Fibroblast of skin of abdomen (primary cell): ENCODE measurements at places on chromosomes 3 and 15.

- peak; percentile 52 for DNase-seq
Observed at GRCh38 chr15:39599871-39600270, 19.0 kb downstream of the THBS1 start.

GRCh38 chr3:16012086-16012485 lies 162.4 kb upstream of the GALNT15 start:
- peak; percentile 84 for DNase-seq

- no peak for DNase-seq
Observed at GRCh38 chr3:122694966-122695365, 14.3 kb downstream of the PARP14 start.

- DNase-seq, result no peak
Observed at GRCh38 chr15:91882858-91883586, 29.5 kb downstream of the SLCO3A1 start.

GRCh38 chr3:11969986-11970385 lies 34.2 kb upstream of the SYN2 start:
- no peak for DNase-seq

GRCh38 chr15:67372543-67372942 lies 118.0 kb downstream of the IQCH start:
- DNase-seq, result no peak

GRCh38 chr3:28860307-28860706 lies 420.6 kb upstream of the RBMS3 start:
- DNase-seq, result no peak

GRCh38 chr3:38027466-38028465 lies 1.7 kb downstream of the PLCD1 start:
- no peak for DNase-seq

DNA sequence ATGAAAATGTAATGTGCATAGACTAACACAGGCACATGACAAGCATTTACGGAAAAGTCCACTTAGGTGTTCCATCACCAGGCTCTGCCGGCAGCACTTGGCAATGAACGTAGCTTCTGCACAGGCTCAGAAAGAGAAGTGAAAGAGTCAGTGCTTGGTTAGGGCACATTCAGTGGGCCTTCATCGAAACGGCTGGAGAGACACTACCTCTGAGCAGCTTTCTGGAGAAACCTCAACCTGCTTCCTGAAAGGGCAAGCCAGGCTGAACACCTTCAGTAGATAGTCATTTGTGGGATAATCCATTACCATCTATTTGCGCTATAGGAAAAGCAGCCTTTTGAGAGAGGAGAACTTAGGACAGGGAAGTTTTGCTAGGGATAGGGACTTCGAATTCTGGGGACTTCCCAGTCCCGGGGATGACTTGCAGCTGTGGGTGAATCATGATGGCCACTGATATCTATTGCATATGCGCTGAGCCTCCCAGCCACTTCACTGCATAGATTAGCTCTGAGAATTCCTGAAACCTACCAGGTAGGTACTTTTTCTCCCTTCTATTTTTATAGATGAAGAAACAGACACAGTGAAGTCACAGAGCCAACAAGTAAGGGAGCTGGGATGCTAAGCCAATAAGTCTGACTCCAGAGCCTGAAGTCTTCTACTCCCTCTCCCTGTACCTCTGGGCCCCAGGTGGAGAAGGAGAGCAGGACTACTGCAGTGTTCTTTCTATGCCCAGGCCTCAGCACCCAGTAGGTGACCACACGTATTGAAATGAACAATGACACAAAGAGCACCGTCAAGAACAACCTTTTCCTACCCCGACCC lies 4.2 kb upstream of the SH2D7 start:
- DNase-seq, result no peak

GRCh38 chr15:100768501-100768931 lies 111.1 kb upstream of the ALDH1A3 start:
- DNase-seq, result no peak

DNA sequence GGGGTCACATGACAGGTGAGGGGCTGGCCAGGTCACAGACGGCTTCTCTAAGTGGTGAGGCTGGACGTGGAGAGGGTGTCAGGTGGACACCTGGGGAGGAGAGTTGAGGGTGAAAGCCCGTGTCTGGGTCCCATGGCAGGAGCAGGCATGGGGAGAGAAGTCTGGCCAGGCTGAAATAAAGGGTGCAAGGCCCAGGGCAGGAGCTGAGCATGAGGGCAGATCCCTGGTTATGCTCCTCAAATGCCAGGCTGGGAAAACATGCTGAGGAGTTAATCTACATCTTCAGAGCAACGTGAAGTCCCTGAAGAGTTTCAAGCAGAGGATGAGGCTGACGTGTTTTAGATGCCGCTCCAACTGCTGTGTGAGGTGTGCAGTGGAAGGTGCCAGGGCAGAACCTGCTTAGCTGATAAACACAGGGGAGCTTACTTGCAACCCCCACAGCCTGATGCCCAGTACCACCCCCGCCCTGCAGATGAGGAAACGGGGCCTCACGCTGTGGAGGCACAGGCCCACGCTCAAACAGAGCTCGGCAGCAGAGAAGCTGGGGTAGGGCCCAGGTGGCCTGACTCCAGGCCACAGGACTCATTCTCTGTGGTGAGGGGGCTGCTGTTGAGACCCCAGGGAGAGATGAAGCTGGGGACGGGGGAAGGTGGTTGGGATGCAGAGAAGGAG lies 40.5 kb downstream of the HCN4 start:
- DNase-seq, result no peak

GRCh38 chr3:27596921-27597320 lies 112.7 kb upstream of the SLC4A7 start:
- DNase-seq, result no peak

GRCh38 chr3:186828340-186828739 lies 14.2 kb upstream of the ADIPOQ start:
- no peak for DNase-seq

DNA sequence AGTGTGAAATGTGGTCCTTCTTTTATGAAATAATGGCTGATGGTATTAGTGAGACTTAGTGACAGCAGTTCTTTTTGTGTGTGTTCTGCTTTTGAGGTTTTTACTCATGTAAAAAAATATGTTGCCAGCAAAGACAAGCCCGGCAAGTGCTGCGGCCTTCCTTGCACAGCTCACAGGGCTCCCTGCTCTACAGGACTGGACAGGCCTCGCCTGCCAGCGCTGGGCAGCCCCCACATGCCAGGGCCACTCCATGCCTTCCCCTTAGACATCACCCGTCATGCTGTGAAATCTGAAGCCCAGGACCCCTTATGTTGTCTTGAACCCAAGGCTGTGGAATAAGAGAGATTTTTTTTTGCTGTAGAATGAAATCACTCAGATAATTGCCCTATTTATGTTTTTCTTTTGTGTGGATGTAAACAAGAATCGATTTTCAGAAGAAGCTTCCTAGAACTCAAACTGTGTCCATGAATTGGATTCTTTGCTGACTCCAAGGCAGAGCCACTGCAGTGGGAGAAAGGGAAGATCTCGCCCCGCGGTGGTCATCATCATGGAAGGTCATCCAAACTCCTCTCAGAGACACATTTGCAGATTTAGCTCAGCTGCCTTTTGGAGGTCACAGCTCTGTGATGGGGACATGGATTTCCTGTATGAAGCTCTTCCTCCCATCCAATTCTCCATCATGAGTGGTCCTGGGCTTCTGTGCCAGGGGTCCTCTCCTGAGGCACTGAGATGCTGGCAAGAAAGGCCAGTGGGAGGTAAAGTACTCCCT lies 150.8 kb downstream of the ATP10A start:
- no peak for DNase-seq

DNA sequence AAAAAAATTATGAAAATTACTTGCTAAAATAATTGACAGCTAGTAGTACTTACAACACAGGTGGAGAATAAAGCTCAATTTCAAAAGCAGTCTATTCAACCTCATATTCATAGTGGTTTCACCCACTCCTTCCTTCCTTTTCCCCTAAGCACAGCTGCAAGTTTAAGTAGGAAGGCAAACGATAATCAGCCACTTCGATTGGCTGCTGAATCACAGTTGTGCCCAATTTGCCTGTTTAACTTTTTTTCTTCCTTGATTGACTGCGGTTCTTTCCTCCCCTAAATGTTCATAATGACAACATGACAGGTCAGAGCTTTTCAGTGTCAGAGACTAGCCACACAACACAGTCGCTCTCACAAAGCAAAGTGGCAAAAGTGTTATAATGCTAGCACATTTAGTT lies 468.0 kb upstream of the GBE1 start:
- DNase-seq, result no peak

- DNase-seq, result no peak
Observed at GRCh38 chr3:133394561-133395311, 5.1 kb upstream of the BFSP2 start.

GRCh38 chr15:87949151-87949574 lies 307.4 kb downstream of the NTRK3 start:
- DNase-seq, result peak; percentile 29

DNA sequence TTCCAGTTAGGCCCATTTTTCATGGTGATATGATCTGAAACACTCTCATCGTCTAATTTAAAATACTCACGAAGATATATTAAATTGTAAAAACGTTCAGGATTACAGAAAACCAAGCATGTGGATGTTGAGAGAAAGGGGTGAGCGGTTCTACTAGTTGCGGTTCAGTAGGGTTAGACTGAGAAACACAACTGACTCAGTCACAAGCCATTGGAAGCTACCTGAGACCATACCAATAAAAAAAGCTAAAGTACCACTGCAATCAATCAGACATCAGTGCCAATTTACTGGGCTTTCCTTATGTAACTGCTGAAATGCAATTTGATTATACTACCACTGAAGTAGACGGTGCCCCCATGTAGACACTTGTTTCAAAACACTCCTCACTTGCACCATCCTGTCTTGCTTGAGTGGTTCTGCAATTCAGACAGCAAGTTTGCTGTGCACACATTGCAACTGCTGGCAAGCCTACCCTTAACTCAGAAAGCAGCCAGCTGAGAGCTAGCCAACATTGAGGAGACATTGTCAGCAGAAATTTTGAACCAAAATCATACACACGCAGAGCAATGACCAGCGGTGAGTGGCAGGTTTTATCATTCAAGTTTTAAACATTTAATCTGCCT lies 368.7 kb upstream of the ARHGEF26 start:
- DNase-seq, result no peak

DNA sequence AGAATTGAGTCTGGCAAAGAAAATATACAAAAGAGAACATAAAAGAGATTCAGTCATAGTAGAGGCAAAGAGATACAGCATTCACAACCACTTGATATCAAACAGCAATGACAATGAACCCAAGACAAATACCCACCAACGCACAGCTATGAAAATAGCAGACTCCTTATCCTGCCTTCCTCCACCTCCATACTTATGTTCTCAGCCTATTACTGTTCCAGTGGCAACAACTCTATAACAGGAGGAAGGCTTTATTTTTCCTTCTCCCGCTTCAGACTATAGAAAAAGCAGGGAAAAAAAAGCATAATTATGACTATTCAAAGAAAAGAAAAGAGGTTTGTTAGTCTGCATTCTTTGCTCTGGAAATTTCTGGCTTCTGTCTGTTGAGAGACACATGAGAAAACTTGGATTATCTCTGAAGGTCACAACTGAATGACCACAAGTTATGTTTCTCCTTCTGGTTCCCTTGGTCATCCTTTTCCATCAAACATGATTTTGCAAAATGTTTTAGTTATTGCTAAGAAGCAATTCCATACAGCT lies 81.2 kb upstream of the PLXND1 start:
- no peak for DNase-seq

GRCh38 chr3:21665444-21666100 lies 85.4 kb downstream of the ZNF385D start:
- no peak for DNase-seq

GRCh38 chr3:66227915-66228314 lies 7.1 kb downstream of the SLC25A26 start:
- no peak for DNase-seq

DNA sequence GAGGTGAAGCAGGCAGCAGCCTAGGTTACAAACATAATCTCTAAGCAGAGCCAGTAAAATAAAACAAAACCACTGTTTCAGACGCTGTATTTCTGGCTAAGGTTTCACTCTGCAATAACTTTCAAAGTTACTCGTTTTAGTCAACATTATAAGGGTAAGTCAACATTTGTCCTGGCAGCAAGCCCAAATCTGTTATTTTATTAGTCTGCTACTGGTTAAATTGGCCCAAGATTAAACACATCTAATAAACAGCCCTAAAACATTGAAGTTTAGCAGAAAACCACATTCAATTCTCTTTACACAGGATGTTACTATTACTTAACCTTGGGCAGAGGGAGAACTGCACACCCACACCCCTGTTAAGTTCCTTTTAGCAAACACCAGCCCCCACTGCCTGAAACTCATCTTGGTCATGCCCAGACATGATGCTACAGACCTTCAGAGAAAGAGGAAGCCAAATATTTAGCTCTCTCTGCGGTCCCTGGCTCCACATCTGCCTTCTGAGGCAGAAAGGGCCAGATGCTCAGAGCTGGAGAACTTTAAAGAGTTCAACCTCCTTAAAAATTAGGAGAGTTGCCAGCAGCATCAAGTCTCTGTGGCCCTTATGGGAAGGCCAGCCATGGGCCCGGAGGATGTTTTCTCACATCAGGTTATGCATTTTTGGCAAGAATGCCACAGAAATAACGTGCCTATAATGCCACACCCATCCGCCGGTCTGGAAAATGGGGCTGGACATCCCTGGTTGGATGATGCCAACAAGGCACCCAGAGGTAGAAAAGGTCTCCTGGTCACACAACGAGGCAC lies 17.9 kb downstream of the ARHGEF3 start:
- DNase-seq, result peak; percentile 75

DNA sequence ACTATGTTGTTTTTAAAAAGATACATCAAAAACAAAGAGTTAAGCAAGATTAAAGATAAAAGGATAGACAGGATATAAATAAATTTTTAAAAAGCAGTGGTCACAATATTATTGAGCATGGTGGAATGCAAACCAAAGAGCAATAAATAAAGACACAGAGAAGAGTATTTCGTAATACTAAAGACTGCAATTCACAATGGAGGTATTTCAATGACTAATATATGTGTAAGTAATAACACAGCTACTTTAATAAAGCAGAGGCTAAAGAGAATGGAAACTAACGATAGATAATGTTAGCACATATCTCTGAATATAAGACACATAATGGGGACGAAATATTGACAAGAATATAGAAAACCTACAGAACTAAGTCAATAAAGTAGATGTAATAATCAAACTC lies 219.6 kb downstream of the WDR72 start:
- DNase-seq, result no peak

DNA sequence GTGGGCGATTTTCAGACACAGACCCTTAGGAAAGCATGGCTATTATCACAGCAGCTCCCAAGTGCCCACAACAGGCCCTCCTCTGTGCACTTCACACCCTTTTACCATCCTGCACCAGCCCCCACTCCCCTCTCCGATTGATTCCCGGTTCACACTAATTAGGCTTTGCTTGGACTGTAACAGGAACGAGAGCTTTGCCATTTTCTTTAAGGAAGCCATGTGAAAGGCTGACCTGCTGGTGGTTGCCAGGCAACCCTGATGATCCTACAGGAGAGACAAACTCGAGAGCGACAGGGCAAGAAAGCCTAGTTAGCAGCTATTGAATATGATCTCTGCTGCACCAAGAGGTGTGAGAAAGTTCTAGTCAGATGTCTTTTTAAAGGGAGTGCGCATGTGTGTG lies 28.2 kb upstream of the DET1 start:
- DNase-seq, result no peak

GRCh38 chr3:110932567-110932966 lies 139.0 kb upstream of the NECTIN3 start:
- peak; percentile 70 for DNase-seq

GRCh38 chr3:45367453-45367871 lies 20.9 kb upstream of the LARS2 start:
- peak; percentile 94 for DNase-seq
